NCI-H2081 treated with DMSO at 0.1 percent for 48 hours (cell line): ENCODE measurements at places on chromosomes 7 and 10.

- DNase-seq: no peak
These were observed 208.9 kb downstream of the DNAJB6 start for GRCh38 chr7:157545681-157546060.

DNA sequence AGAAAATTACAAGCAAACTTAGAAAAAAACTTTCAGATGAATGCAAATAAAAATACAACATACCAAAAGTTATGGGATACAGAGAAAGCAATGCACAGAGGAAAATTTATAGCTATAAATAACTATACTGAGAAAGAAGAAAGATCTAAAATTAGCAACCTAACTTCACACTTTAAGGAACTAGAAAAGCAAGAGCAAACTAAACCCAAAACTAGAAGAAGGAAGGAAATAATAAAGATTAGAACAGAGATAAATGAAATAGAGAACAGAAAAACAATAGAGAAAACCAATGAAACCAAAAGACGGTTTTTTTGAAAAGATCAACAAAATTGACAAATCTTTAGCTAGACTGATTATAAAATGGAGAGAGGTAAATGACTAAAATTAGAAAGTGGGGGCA, 9.6 kb upstream of the STRA8 start:
- no peak for DNase-seq

DNA sequence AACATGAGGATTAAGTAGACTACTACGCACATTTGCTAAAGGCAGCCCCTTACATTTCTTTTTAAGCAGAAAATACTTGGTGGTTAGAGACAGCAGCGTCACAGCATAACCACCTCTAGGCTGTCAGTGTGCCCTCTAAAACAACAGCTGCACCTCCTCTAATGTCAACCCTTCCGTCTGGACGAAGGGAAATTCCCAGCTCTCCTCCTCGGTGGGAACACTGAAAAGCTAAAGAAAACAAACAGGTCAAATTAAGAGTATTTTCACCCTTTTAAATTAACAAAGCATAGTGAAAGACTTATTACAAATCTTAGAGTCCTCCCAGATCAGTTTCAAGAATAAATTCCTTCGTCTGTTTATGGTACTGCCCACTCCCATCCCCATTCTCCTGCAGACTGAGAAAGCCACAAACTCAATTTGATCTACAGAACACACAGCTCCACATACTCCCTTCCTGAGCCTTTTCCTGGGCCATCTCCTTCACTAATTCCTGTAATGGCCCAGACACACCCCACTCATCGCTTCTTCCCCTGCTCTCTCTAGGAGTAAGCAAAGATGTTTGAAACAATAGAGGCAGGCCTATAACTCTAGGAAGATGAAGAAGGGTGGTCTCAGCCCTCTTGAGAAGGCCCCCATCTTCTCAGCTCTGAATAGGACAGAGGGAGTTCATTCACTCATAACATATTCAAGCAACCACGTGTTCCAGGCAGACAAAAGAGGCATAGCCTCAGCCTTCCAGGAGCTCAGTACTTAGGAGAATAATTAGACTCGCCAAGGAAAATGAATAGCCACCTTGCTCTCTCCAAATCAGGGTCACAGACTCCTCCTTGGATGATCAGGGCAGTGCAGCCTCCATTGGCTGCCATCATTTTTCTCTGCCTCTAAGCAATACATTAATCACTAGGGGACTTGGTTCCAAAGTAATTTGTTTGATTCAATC, 47.5 kb upstream of the HNRNPH3 start:
- no peak for DNase-seq

- no peak for DNase-seq
These were observed 36.2 kb upstream of the MNX1 start for GRCh38 chr7:157046681-157047080.

DNA sequence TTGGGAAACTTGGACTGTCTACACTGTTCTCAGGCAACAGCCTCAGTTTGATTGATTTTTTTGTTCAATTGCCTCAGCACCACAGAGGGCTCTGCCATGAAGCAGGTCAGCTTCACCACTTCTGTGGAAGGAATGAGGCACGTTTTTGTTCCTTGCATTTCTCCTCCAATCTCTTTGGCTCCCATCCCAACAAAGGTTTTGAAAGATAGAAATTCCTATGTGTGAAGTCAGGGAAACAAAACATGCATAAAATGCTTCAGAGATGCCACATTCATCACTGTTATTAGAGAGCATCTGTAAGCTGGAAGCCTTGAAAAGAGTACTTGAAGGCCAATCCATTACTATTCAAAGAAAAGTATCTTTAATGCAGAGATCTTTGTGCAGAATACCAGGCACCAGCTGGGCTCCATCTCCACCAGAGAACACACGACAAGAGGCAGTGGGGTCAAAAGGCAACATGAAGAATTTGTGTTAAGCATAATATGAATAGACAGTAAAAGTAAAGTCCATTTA, 249.1 kb upstream of the LYZL1 start:
- DNase-seq: no peak

GRCh38 chr7:2112261-2113198, 120.2 kb downstream of the MAD1L1 start:
- no peak for DNase-seq

DNA sequence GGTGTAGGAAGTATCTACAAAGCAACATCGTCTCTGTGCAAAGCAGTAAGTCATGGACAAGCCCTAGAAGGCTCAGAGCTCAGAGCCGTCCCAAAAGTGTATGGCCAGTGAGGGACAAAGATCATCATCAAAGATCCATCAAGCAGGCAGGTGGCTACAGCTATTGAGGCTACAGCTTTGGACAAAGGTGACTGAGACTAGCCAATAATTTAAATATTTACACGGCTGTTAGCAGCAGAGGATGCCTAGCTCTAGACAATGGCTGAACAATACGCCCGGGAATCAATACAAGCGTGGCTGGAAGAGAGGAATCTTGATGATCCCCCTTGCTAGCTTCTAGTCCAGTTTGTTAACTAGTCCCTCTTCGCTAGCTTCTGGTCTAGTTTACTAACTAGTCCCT, 17.9 kb downstream of the NMT2 start:
- DNase-seq: no peak

DNA sequence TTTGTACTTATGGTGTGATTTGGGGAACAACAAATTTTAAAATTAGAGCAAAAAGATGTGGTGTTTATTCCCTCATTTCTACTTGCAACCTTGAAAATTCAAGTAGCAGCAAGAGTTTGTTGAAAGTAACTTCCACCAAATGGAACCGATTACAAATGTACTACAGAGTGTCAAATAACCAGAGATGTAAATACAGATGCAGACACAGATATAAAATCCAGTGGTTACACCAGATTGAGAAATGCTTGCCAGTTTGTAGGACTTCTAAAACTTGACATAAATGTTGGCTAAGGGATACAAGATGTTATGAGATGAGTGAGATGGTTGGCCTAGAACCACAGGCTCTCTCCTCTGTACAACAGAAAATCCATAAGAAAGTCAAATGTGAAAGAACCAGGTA, 162.1 kb downstream of the DIP2C start:
- DNase-seq: no peak

DNA sequence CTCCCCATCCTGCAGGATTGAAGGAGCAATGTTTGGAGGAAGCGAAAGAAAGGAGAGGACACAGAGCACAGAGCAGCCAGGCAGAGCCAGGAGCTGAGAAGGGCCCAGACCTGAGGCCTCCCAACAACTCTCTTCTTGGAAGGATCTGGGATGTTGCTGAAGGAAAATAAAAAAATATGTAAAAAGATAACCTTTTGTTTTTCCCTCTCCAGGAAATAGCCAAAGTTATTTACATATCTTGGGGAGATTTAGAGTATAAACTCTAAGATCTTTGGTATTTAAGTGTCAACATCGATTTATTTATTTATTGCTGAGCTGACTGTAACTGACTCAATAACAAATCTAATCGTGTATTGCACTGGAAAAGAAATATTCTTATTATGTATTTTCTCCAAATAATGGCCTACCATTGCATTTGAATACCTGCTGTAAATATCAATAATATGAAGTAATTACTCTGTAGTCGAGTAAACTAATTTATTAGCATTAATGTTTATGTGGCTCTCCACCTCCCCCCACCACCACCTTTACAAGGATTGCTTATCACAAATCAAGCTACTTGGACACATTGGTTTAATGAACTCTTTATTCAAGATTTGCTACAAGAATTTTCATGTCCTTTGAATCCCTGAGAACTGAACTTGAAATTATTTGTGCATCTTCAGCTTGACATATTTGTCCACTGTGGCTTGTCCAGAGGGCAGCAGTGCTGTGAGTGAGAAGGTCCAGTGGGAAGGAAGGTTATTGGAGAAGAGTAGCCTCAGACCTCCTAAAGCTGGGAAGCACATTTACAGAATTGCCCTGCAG, 1.8 kb upstream of the HOXA11 start:
- no peak for DNase-seq

GRCh38 chr10:86049442-86049841, 317.2 kb downstream of the GRID1 start:
- DNase-seq: no peak

- no peak for DNase-seq
These were observed 750.6 kb upstream of the PCDH15 start for GRCh38 chr10:55551603-55552002.

DNA sequence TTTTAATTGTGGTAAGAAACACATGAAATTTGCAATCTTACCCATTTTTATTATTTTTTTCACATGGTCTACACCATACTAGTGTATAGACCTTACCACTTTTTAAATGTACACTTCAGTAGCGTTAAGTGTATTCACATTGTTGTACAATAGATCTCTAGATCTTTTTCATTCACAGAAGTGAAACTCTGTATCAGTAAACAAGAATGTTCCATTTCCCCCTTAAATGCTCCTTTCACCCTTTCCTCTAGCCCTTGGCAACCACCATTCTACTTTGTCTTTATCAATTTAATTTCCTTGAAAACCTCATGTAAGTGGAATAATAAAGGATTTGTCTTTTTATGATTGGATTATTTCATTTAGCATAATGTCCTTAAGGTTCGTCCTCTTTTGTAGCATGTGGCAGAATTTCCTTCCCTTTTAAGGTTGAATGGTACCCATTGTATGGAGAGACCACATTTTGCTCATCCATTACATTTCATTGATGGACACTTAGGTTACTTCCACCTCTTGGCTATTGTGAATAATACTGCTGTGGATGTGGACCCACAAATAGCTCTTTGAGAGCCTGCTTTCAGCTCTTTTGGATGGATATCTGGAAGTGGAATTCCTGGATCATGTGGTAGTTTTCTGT, 45.7 kb downstream of the SNX10 start:
- no peak for DNase-seq

DNA sequence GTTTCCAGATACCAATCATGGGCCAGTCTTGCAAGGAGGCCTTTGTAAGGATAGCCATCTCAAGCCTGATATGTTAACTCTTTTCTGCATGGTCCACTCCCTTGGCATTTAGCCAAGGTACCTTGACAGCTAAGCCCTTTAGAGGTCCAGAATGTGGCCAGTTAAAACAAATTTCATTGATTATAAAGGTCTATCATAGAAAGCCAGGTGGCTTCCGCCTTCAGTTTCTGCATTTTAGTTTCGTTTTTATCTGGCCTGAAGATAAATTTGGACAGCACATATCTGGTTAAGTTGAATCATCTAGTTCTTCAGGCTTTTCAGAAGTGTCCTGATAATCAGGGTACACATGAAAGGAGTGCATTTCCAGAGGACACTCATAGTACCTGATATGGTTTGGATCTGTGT, 30.7 kb downstream of the ANKIB1 start:
- DNase-seq: no peak

DNA sequence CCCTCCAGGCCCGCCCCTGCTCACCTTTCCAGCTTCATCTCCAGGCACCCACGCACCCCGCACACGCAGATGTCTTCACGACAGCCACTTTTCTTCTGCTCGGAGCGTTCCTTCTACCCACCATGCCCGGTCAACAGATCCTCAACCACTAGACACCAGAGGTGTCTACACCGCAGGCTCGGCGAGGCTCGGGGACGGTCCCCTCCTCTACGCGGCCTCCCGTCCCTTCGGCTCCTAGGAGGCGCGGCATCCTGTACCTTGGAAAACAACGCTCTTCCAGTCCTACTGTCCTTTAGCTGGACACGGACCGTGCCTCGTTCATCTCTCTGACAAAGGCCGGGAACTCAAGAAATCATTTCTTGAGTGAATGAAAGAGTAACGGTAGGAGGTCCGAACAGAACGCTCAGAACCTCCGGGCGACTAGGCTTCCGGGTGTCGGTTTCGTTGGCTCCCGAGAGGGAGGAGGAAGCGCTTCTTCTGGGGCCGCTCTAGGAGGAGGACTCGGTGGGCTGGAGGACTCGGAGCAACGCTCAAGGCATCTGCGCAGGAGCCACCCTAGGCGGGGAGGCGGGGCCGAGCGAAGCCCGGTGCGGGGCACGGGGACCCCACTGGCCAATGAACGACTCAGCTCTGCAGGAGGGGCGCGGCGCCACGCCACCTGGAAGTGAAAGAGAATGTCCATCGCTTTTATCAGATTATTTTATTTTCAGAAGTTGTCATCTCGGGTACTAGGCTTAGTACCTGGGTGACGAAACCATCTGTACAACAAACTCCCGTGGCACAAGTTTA, 7.2 kb upstream of the FIS1 start:
- peak; percentile 95 for DNase-seq

DNA sequence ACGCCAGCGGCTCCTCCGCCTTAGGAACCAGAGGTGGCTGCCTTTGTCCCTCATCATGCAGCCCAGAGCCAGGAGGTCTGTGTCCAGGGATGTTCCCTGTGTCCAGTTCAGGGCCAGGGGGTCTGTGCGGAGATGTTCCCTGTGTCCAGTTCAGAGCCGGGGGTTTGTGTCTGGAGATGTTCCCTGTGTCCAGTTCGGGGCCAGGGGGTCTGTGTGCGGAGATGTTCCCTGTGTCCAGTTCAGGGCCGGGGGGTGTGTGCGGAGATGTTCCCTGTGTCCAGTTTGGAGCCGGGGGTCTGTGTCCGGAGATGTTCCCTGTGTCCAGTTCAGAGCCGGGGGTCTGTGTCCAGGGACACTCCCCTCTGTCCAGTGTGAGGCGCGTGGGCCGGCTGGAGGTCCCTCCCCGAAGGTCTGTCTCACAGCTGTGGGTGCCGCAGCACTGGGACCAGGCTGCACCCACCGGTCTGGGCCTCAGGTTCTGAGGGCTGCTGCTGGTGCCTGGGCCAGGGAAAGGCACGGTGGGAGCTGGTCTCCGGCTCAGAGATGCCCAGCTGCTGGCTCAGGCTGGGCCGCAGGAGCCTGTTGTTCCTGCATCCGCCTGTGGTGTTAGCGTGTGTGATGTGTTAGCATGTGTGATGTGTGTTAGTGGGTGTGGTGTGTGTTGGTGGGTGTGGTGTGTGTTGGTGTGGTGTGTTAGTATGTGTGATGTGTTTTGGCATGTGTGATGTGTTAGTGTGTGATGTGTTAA, 67.9 kb upstream of the CFAP46 start:
- DNase-seq: no peak

GRCh38 chr10:97891497-97892167, 42.0 kb downstream of the GOLGA7B start:
- DNase-seq: no peak

GRCh38 chr7:31052841-31053601, 913 bp downstream of the ADCYAP1R1 start:
- DNase-seq: no peak
